ENCODE measurements at places on chromosomes 6 and 20. TPM values are rescaled to one million over a fixed set of nuclear protein-coding genes. Genes with fewer than 3 reads are reported as not detected.

Gene KHDC1
- 1.0 TPM for total RNA-seq

- DNase-seq: no peak
Measured at GRCh38 chr6:48814957-48815356, 648.1 kb downstream of the MMUT start.

DNA sequence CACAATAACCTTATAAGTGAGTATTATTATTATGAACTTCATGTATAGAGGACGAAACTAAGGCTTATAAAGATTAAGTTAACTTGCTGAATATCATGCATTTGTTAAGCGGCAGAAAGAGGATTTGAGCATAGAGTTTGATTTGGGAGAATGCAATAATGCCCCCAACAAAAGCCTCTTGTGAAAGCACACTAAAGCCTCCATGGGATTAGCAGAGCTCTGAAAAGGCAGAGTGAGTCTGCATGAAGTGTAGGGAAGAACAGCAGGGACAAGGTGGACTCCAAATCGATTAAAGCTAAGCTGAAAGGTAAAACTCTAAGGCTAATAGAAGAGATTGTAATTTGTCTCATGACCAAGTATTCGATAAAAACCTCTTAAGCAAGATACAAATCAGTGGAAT is 100.3 kb downstream of the SH3BGRL2 start:
- no peak for DNase-seq

- no peak for DNase-seq
Measured at GRCh38 chr20:14232650-14233049, 104.8 kb downstream of the FLRT3 start.

Gene SLC22A23
- 20.4 TPM for total RNA-seq

DNA sequence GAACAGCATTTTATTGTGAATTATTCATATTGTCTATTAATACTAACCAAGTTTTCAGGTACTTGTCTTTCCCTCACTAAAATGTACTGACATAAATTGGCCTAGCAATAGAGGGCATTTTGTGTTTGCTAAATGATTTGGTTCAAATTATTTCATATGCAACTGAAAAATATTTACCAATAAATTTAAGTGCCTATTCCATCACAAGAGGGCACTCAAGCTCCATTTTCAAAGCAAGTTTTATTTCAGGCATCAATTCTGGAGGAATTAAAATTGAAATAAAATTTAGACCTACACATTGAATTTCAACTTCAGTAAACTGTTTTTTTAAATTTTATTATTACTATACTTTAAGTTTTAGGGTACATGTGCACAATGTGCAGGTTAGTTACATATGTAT is 114.3 kb upstream of the SYNCRIP start:
- no peak for DNase-seq

GRCh38 chr6:27133281-27134227 is 113.9 kb upstream of the PRSS16 start:
- peak; percentile 54 for DNase-seq

DNA sequence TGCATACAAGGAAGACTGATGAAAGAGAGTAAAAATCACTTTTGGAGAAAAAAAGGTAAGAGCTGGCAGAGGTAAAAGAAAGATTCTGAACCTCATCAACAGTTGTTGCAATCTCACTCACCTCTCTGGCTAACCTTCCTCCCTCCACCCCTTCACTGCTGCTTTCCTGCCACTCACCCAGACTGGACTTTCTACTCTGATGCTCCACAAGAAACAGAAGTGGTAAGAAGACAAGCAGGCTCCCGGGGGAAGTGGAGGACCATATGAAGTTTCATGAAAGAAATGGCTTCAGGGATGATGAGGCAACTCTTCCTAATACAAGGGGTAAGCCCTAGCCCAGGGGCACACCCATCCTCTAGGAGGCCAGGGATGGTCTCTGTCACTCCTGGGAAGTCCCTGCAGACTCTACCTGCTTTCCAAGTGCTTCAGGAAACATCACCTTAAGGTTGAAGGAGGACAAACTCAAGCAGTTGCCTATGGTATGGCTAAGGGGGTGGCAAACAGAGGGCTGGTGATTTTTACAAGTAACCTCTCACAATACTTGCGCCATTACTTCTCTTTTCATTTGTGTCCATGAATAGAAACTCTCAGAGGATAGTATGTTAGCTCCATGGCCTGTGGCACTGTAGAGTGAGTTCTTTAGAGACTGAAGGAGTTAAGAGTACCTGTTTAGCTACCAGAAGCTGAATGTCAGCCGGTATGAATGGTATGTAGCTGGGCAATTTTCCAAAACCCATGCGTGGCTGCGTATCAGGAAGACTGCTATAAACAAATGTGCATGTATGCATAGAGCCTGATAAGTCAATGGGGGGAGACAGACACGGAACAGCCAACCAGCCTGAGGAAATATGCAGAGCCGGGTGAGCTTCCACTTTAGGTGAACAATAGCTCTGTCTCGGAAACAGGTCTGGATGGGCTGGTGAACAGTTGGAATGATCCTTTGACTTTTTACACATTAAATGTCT is 112.0 kb downstream of the BACH2 start:
- DNase-seq: peak; percentile 46

DNA sequence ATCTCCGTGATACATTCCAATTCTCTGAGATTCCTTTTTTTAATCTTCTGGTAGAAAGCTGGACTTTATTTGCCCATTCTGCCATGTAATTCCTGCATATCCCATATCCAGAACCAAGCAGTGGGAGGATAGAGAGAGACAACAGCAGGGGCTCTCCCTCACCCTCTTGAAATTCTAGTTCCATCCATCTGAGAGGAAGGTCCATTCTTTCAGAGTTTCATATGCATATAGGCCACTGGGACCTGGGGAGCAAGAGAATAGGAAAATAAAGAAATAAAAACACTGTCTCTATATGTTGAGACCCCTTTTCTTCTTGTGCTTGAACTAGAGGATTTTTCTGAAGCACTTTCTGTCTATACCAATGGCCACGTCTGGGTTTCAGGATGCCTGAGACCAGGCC is 147.9 kb upstream of the STMND1 start:
- no peak for DNase-seq

Gene SLC22A3
- not detected for total RNA-seq

DNA sequence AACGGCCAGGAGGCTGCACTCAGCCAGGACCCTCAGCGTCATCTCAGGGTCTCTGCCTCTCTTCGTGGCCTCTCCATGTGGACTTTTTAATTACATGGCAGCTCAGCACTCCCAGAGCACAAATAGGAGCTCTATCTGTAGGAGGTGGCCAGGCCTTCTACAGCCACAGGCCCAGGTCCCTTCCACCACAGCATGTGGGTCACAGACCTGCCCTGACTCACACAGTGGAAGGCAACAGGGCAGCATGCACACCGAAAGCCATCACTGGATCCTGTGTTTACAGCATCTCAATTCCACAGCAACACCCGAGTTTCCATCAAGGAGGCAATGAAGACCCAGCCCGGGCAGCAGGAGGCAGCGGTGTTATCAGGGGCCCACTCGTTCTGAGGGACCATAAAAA is 65.8 kb upstream of the CD93 start:
- DNase-seq: no peak

DNA sequence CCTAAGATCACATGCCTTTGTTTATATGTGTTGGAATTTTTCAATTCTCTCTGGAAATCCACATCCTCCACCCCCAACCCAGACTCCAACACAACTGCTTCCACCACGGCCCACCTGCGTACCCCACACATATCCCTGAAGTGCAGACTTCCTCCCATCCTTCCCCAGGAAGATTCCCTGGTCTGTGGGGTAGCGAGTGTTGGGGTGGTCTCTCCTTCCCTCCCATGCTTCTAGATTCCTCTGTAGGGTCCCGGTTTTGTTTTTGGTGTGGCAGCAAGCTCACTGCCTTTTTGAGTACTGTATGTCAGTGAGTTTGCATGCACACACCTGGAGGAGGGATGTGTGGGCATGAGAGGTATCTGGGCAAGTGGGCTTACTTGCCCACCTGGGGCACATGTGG is 127.6 kb downstream of the MRPL14 start:
- DNase-seq: no peak

Data from body of pancreas (tissue), 4 donors.